ENCODE measurements at places on chromosomes 3 and 15.
A peak's percentile ranks its signal among the peaks of the same experiment; 100 is the strongest.

- H3K36me3 ChIP-seq, result peaks cover 53% of the 10 kb centered on the region
- DNase-seq, result peak; percentile 53
- H3K27ac ChIP-seq, result peak overlapping the region; percentile 80
- H3K4me1 ChIP-seq, result peaks cover 76% of the 10 kb centered on the region
These were observed 19.9 kb downstream of the IQGAP1 start for GRCh38 chr15:90407871-90408317.

- no peaks in the 10 kb centered on the region for H3K27me3 ChIP-seq
- H3K27ac ChIP-seq, result no peak overlapping the region
- DNase-seq, result no peak
- H3K4me1 ChIP-seq, result no peaks in the 10 kb centered on the region
- H3K36me3 ChIP-seq, result no peaks in the 10 kb centered on the region
These were observed 91.8 kb downstream of the TOP2B start for GRCh38 chr3:25572919-25573385.

GRCh38 chr15:27017168-27017809 lies 46.3 kb downstream of the GABRG3 start:
- no peak overlapping the region for H3K4me3 ChIP-seq
- no peaks in the 10 kb centered on the region for H3K36me3 ChIP-seq
- no peaks in the 10 kb centered on the region for H3K4me1 ChIP-seq
- H3K27me3 ChIP-seq, result no peaks in the 10 kb centered on the region
- DNase-seq, result peak; percentile 35

GRCh38 chr15:32685576-32685975 lies 32.2 kb upstream of the GREM1 start:
- no peak for DNase-seq
- peaks cover 9% of the 10 kb centered on the region for H3K4me1 ChIP-seq
- H3K27ac ChIP-seq, result no peak overlapping the region
- H3K27me3 ChIP-seq, result no peaks in the 10 kb centered on the region
- peaks cover 10% of the 10 kb centered on the region for H3K36me3 ChIP-seq

- DNase-seq, result no peak
- H3K4me1 ChIP-seq, result no peaks in the 10 kb centered on the region
- no peak overlapping the region for H3K27ac ChIP-seq
- no peak overlapping the region for H3K4me3 ChIP-seq
- no peaks in the 10 kb centered on the region for H3K27me3 ChIP-seq
These were observed 37.0 kb downstream of the TTC23 start for GRCh38 chr15:99212406-99212805.

GRCh38 chr3:127375151-127375930 lies 87.5 kb upstream of the PRR20G start:
- no peaks in the 10 kb centered on the region for H3K36me3 ChIP-seq
- H3K4me3 ChIP-seq, result no peak overlapping the region
- no peaks in the 10 kb centered on the region for H3K27me3 ChIP-seq
- H3K4me1 ChIP-seq, result no peaks in the 10 kb centered on the region
- H3K27ac ChIP-seq, result no peak overlapping the region

DNA sequence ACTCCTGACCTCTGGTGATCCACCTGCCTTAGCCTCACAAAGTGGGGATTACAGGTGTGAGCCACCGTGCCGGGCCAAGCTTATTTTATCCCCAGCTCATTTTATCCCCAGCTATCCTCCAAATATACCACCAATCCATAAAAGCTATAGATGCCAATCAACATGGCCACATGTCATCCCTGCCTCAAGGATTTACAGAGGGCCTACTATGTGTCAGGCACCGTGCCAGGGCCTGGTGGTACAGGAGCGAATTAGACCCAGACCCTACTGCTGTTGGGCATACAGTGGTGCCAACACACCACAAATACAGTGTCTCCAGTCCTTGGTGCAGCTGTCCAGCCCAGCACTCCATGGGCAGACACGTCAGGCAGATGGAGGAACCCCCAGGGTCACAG lies 73.4 kb downstream of the SCN5A start:
- no peaks in the 10 kb centered on the region for H3K4me1 ChIP-seq
- no peaks in the 10 kb centered on the region for H3K27me3 ChIP-seq
- no peak overlapping the region for H3K27ac ChIP-seq
- no peaks in the 10 kb centered on the region for H3K36me3 ChIP-seq

- no peak overlapping the region for H3K4me3 ChIP-seq
- no peaks in the 10 kb centered on the region for H3K4me1 ChIP-seq
- no peak for DNase-seq
- H3K27me3 ChIP-seq, result peaks cover 21% of the 10 kb centered on the region
These were observed 28.7 kb upstream of the GATA2 start for GRCh38 chr3:128521715-128522114.

GRCh38 chr15:25641762-25642161 lies 202.9 kb upstream of the UBE3A start:
- H3K4me3 ChIP-seq, result no peak overlapping the region
- H3K36me3 ChIP-seq, result no peaks in the 10 kb centered on the region
- no peaks in the 10 kb centered on the region for H3K4me1 ChIP-seq
- peaks cover 16% of the 10 kb centered on the region for H3K27me3 ChIP-seq
- no peak overlapping the region for H3K27ac ChIP-seq
- DNase-seq, result no peak

DNA sequence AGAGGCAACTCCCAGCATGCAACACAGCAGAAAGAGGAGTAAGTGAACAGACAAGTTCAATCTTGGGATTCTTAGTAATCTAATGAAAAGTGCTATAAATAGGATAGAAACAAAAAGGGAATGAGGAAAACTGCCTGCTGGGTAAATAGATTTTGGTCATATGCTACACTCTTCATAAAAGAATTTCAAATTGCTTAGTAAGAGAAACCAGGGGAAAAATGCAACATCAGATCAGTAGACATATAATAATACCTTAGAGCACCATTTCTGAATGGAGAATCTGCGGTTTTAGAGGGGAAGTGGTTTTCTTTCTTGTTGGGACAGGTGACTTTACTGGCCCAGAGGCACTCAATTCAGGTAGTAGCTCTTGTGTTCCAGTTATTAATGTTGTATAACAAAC lies 13.4 kb upstream of the TBC1D5 start:
- H3K4me3 ChIP-seq, result no peak overlapping the region
- no peaks in the 10 kb centered on the region for H3K27me3 ChIP-seq
- H3K36me3 ChIP-seq, result no peaks in the 10 kb centered on the region
- DNase-seq, result no peak

DNA sequence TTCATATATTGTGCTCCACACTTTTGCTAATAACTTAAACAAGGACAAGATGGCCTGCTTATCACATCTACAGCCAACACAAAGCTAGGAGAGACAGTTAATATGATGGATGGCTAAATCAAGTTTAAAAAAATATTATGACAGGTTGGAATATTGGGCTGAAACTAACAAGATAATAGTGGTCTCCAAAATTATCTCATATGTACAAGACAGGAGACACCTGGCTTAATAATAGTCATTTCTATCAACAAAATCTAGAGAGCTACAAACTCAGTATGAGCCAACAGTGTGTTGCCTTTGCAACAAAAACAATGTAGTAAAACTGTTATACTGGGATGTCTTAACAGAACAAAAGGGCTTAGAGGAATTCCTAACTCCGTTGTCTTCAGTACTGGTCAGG lies 317.1 kb upstream of the COL8A1 start:
- no peaks in the 10 kb centered on the region for H3K36me3 ChIP-seq
- H3K27ac ChIP-seq, result no peak overlapping the region
- DNase-seq, result no peak
- H3K4me3 ChIP-seq, result no peak overlapping the region
- no peaks in the 10 kb centered on the region for H3K27me3 ChIP-seq

GRCh38 chr3:58101499-58102389 lies 93.5 kb downstream of the FLNB start:
- H3K27ac ChIP-seq, result no peak overlapping the region
- H3K27me3 ChIP-seq, result no peaks in the 10 kb centered on the region
- H3K4me1 ChIP-seq, result no peaks in the 10 kb centered on the region
- peaks cover 35% of the 10 kb centered on the region for H3K36me3 ChIP-seq

- DNase-seq, result no peak
- H3K4me3 ChIP-seq, result no peak overlapping the region
- H3K36me3 ChIP-seq, result peaks cover 6% of the 10 kb centered on the region
- no peak overlapping the region for H3K27ac ChIP-seq
These were observed 6.0 kb upstream of the ACAD9 start for GRCh38 chr3:128873244-128874022.

GRCh38 chr3:132628157-132628556 lies 31.1 kb downstream of the ACKR4 start:
- no peak overlapping the region for H3K4me3 ChIP-seq
- peaks cover 16% of the 10 kb centered on the region for H3K36me3 ChIP-seq
- no peaks in the 10 kb centered on the region for H3K27me3 ChIP-seq
- DNase-seq, result no peak
- no peak overlapping the region for H3K27ac ChIP-seq
- peaks cover 3% of the 10 kb centered on the region for H3K4me1 ChIP-seq

- H3K4me3 ChIP-seq, result no peak overlapping the region
- no peaks in the 10 kb centered on the region for H3K27me3 ChIP-seq
- peaks cover 32% of the 10 kb centered on the region for H3K4me1 ChIP-seq
- H3K27ac ChIP-seq, result no peak overlapping the region
These were observed 7.0 kb downstream of the MFGE8 start for GRCh38 chr15:88906130-88906529.

DNA sequence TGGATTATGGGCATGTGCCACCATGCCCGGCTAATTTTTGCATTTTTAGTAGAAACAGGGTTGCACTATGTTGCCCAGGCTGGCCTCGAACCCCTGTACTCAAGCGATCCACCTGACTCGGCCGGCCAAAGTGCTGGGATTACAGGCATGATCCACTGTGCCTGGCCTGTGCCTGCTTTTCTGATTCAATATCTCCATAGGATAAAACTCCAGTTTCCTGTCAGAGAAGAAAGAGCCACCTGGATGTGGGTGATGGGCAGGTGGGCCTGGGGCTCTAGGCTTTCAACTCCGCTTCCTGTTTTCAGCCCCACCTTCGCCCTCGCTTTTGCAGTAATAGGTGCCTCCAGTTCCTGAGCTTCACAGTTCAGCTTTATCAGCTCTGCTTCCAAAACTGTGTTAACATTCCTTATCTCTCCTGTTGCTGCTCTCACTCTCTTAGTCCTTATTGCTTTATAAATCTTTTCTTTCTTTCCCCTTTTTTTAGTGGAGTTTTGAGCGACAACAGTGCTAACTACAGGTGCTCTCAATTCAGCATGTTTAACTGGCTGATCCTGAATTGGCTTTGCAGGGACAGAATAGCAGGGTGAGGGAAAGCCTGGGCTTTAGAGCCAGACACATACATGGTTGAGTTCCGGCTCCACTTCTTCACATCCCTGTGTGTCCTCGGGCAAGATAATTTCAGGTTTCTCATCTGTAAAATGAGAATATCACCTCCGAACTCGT lies 21.1 kb upstream of the PDE8A start:
- no peak overlapping the region for H3K4me3 ChIP-seq
- no peaks in the 10 kb centered on the region for H3K36me3 ChIP-seq
- no peak overlapping the region for H3K27ac ChIP-seq
- no peak for DNase-seq
- peaks cover 27% of the 10 kb centered on the region for H3K27me3 ChIP-seq

GRCh38 chr3:130715616-130716015 lies 31.0 kb downstream of the PIK3R4 start:
- no peak for DNase-seq
- peaks cover 34% of the 10 kb centered on the region for H3K36me3 ChIP-seq
- no peaks in the 10 kb centered on the region for H3K27me3 ChIP-seq
- peaks cover 3% of the 10 kb centered on the region for H3K4me1 ChIP-seq
- no peak overlapping the region for H3K4me3 ChIP-seq
- H3K27ac ChIP-seq, result no peak overlapping the region

DNA sequence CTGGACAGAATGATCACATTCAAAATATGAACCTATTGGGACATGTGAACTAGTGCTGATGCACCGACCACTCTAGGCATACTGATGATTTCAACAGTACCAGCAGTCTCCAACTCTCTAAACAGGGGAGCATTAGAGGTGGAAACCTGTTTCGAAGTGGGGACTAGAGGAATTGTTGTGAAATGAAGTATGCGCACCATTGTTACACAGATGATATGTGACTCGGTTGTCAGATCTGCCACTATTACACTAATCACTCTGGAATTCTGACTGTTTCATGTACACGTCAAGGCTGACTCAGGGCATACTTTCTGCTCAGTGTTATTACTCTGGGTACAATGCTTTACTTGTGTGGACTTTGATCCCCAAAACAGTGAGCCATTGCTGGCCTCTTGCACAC lies 198.2 kb upstream of the UBE2E2 start:
- H3K36me3 ChIP-seq, result no peaks in the 10 kb centered on the region
- no peaks in the 10 kb centered on the region for H3K27me3 ChIP-seq
- no peaks in the 10 kb centered on the region for H3K4me1 ChIP-seq
- no peak overlapping the region for H3K4me3 ChIP-seq
- DNase-seq, result no peak
- H3K27ac ChIP-seq, result no peak overlapping the region

- H3K27ac ChIP-seq, result no peak overlapping the region
- no peak overlapping the region for H3K4me3 ChIP-seq
- no peaks in the 10 kb centered on the region for H3K27me3 ChIP-seq
- H3K36me3 ChIP-seq, result no peaks in the 10 kb centered on the region
These were observed 10.5 kb downstream of the DLEC1 start for GRCh38 chr3:38049358-38050126.

GRCh38 chr3:142274908-142275307 lies 49.5 kb upstream of the GK5 start:
- H3K4me1 ChIP-seq, result peaks cover 59% of the 10 kb centered on the region
- peaks cover 13% of the 10 kb centered on the region for H3K36me3 ChIP-seq
- H3K4me3 ChIP-seq, result no peak overlapping the region
- H3K27ac ChIP-seq, result no peak overlapping the region
- no peaks in the 10 kb centered on the region for H3K27me3 ChIP-seq

DNA sequence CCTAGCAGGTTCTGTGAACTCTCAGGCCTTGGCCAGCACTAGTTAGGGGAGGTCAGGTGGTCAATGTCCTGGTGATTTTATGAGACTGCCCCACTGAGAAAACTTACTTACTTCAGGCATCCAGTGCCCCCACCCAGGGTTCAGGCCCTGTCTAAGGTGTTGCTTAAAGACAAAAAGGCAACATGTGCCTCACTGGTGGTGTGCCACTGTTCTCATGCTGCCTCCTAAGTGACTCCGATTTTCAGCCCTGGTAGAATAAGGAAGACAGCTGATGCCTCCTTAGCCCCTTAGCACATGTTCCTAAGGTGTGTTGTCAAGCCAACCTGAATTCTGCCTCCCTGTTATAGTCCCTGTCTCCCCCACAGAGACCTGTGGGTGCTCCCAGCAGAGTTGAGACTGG lies 5.3 kb downstream of the RBM15B start:
- no peak overlapping the region for H3K4me3 ChIP-seq
- H3K4me1 ChIP-seq, result peaks cover 50% of the 10 kb centered on the region
- peaks cover 66% of the 10 kb centered on the region for H3K36me3 ChIP-seq
- DNase-seq, result no peak
- H3K27ac ChIP-seq, result peak overlapping the region; percentile 61

GRCh38 chr3:66196633-66197032 lies 24.2 kb upstream of the SLC25A26 start:
- no peaks in the 10 kb centered on the region for H3K36me3 ChIP-seq
- no peak overlapping the region for H3K27ac ChIP-seq
- H3K4me1 ChIP-seq, result peaks cover 2% of the 10 kb centered on the region
- no peak overlapping the region for H3K4me3 ChIP-seq
- no peak for DNase-seq

- H3K27me3 ChIP-seq, result peaks cover 11% of the 10 kb centered on the region
- no peak for DNase-seq
- no peak overlapping the region for H3K27ac ChIP-seq
- no peak overlapping the region for H3K4me3 ChIP-seq
These were observed 18.6 kb downstream of the FAM174B start for GRCh38 chr15:92636908-92637481.

GRCh38 chr3:77412584-77412983 lies 372.7 kb downstream of the ROBO2 start:
- no peaks in the 10 kb centered on the region for H3K4me1 ChIP-seq
- no peak overlapping the region for H3K4me3 ChIP-seq
- H3K27ac ChIP-seq, result no peak overlapping the region
- no peaks in the 10 kb centered on the region for H3K27me3 ChIP-seq

GRCh38 chr15:36818260-36818659 lies 238.8 kb downstream of the CDIN1 start:
- no peaks in the 10 kb centered on the region for H3K4me1 ChIP-seq
- H3K27me3 ChIP-seq, result no peaks in the 10 kb centered on the region
- DNase-seq, result no peak
- no peaks in the 10 kb centered on the region for H3K36me3 ChIP-seq
- no peak overlapping the region for H3K4me3 ChIP-seq
